Right atrium auricular region (tissue), 2 donors: ENCODE measurements at places on chromosomes 1 and 21. TPM values are rescaled to one million over a fixed set of nuclear protein-coding genes. Genes with fewer than 3 reads are reported as not detected.

BTBD8 gene
- 4.2 TPM for total RNA-seq

DNA sequence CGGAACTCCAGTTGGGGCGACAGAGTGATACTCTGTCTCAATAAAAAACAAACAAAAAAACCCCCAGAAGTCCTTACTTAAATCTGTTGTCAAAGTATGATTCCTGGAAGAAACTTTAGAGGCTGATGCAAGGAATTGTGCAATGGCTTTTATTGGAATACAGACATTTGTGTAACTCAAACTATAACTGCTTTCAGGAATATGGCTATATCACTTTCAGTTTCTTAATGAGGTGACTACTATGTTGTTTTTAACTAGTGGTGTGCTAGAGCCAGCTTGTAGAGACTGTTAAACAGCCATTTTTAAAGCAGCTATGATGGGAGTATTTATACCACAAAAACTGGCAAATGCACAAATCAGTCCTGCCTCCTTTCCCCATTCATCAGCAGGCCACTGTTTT lies 22.7 kb upstream of the DNAJC28 start:
- H3K36me3 ChIP-seq = peaks cover 86% of the 10 kb centered on the region
- H3K27ac ChIP-seq = no peak overlapping the region
- H3K27me3 ChIP-seq = no peaks in the 10 kb centered on the region
- no peak overlapping the region for H3K4me3 ChIP-seq

- DNase-seq = no peak
- no peaks in the 10 kb centered on the region for H3K27me3 ChIP-seq
- H3K36me3 ChIP-seq = peaks cover 53% of the 10 kb centered on the region
- H3K27ac ChIP-seq = no peak overlapping the region
Observed at GRCh38 chr1:203823306-203823705, 27.9 kb downstream of the ZBED6 start.

- no peaks in the 10 kb centered on the region for H3K36me3 ChIP-seq
- H3K27ac ChIP-seq = peak overlapping the region; percentile 76
- H3K4me3 ChIP-seq = no peak overlapping the region
Observed at GRCh38 chr21:46055863-46056281, 42.0 kb upstream of the COL6A2 start.

DNA sequence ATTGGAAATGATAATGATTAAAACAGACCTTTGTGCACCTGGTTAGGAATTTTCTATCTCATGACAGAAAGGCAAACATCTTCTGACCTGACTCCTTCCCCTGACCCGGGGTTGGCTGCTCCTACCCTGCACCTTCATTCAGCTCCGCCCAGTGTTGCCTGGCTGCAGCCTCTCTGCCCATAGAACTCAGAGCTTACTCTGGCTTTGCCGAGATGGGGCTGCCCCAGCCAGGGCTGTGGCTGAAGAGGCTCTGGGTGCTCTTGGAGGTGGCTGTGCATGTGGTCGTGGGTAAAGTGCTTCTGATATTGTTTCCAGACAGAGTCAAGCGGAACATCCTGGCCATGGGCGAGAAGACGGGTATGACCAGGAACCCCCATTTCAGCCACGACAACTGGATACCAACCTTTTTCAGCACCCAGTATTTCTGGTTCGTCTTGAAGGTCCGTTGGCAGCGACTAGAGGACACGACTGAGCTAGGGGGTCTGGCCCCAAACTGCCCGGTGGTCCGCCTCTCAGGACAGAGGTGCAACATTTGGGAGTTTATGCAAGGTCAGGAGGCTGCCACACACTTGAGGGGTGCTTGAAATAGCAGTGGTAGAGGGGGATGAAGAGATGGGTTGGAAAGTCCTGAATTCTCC lies at the start of gene DIO1:
Gene DIO1, plus strand, starts transcription at position 189 of the 638 bp plus-strand sequence. Its CDS starts 24 bp downstream, at position 213.
- H3K36me3 ChIP-seq = no peaks in the 10 kb centered on the region
- no peak for DNase-seq
- no peak within 1 kb of the TSS for H3K27ac ChIP-seq
- no peak within 1 kb of the TSS for H3K4me3 ChIP-seq
- H3K27me3 ChIP-seq = no peaks in the 10 kb centered on the region
- no peaks in the 10 kb centered on the region for H3K4me1 ChIP-seq

DNA sequence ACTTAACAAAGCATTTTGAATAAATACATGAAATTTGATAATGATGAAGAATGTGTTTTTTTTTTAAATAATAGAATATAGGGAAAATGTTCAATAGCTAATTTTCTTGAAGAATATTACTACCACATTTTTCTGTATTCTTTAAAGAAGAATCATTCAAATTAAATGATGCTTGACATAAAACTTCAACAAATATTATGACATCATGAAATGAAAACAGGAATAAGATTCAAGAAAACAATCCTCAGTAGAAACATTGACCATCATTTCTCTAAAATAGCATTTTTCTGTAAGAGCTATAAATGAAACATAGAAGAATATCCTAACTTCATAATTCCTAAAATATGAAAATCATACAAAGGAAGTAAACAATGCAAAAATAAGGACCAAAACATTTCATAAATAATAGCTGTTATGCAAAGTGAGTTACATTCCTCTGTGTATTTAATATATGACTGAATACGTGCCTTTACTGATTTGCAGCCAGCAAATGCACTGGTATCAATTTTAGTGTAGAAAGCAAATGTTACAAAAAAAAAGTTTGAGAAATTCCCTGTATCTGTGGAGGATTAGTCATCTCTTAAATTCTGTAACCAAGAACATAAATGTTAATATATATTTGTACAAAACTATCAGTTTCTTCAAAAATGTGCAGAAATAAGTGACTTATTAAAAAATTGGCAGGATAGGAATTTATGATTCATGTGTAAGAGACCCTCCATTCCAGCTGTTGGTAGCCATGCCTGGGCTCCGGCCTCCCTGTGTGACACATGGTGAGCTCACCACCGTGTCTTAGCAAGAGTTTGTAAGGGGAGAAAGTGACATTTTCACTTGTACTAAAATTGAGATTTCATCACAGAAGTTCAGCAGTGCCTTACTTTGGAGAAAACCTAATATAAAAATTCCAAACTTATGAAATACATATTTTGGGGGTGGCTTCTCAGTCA lies 15.0 kb upstream of the PTPN14 start:
- DNase-seq = no peak
- H3K4me3 ChIP-seq = no peak overlapping the region
- no peaks in the 10 kb centered on the region for H3K36me3 ChIP-seq
- H3K27me3 ChIP-seq = no peaks in the 10 kb centered on the region

GRCh38 chr1:20192364-20192763 lies 6.0 kb upstream of the PLA2G2C start:
- H3K36me3 ChIP-seq = no peaks in the 10 kb centered on the region
- H3K27me3 ChIP-seq = no peaks in the 10 kb centered on the region
- H3K4me1 ChIP-seq = no peaks in the 10 kb centered on the region
- H3K4me3 ChIP-seq = no peak overlapping the region
- no peak overlapping the region for H3K27ac ChIP-seq

DNA sequence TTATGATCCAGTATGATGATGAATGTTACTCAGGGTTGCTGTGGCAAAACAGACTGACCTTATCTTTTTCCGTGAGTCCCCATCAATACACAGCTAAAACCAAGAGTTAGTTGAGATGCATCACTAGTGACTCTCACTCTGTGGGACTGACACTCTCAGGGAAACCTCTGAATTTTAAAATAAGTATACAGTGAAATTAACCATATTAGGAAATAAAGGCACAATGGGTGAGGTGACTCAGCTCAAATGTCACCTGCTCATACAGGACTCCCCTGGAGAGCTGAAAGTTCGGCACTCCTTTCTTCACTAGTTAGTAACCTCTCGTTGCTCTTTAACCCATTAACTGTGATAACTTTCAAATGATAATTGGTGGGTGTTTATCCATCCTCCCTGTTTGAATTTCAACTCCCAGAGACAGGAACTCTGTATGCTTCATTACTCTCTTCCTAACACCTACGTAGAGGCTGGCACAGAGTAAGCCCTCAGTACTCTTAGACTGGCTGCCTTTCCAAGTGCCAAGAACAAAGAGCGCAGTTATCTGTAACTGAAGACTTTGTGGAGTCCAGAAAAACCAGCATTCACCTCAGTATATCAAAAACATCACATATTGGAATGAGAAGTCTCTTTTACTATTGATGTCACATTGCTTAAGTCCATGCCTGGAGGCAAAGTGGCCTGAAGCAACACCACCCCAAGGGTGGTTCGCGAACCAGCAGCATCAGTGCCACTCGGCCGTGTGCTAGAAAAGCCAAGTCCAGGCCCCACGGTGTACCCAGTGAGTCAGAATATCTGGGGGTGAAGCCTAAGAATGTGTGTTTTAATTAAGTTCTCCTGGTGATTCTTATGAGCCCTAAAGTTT lies 91.1 kb downstream of the NIBAN1 start:
- DNase-seq = no peak
- H3K4me1 ChIP-seq = no peaks in the 10 kb centered on the region
- H3K27ac ChIP-seq = peak overlapping the region; percentile 77
- H3K36me3 ChIP-seq = peaks cover 15% of the 10 kb centered on the region

DNA sequence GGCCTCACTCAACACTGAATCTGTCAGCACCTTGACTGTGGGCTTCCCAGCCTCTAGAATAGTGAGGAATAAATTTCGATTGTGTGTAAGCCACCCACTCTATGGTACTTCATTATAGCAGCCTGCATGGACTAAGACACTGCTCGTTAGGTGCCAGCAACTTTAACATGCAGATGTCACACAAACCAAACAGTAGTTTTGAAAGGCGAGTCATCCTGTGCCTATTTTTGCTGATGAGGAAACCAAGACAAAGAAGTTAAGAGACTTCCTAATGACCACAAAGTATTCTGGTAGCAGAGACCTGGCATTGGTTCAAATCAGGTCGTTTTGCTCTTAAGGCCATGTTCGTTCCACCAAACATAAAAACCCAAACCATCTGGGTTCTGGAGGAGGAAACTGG lies 42.9 kb downstream of the BATF3 start:
- H3K27me3 ChIP-seq = no peaks in the 10 kb centered on the region
- H3K4me3 ChIP-seq = no peak overlapping the region

GRCh38 chr1:12460911-12461621 lies 156.9 kb downstream of the DHRS3 start:
- H3K27me3 ChIP-seq = no peaks in the 10 kb centered on the region
- H3K36me3 ChIP-seq = peaks cover 8% of the 10 kb centered on the region
- DNase-seq = no peak
- peak overlapping the region; percentile 69 for H3K27ac ChIP-seq
- H3K4me3 ChIP-seq = no peak overlapping the region

GRCh38 chr1:192609110-192610079 lies 26.6 kb upstream of the RGS13 start:
- no peaks in the 10 kb centered on the region for H3K27me3 ChIP-seq
- no peak overlapping the region for H3K27ac ChIP-seq
- DNase-seq = peak; percentile 78

DNA sequence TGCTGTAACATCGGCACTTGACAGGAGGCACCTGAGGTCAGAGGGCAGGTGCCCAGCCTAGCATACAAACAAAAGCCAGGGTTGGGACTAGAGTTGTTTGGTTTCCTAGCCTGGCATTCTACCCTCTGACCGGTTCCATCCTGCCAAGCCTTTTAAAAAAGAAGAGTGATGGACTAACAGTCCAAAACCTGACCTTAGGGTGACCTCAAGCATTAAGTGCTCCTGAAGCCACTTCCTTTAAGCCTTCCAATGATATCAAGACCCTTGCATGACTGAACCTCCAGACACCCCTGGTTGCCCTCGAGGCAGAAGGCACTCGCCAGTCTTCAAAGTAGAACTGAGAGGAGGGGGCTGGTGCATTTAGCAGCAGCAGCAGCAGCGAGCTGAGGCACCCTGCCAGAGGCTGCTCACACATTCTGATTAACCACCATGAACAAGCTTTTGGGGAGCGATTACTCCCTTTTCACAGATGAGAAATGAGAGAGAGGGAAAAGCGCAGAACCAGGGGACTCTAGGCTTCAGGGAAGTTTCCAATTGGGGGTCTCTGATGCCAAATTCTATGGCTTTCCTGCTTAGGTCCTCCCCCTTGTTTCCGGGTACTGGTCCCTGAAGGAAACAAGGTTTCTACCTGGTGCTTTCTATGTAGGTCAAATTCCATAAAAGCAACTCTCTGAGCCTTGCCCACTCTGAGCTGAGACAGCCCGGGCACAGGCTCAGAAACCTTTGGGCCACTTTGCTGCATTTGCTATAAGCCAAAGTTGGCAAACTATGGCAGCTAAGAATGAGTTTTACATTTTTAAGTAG lies 9.2 kb downstream of the SLC2A1 start:
- H3K36me3 ChIP-seq = no peaks in the 10 kb centered on the region
- H3K27me3 ChIP-seq = no peaks in the 10 kb centered on the region
- no peaks in the 10 kb centered on the region for H3K4me1 ChIP-seq
- DNase-seq = no peak
- H3K4me3 ChIP-seq = no peak overlapping the region
- H3K27ac ChIP-seq = peak overlapping the region; percentile 22

DNA sequence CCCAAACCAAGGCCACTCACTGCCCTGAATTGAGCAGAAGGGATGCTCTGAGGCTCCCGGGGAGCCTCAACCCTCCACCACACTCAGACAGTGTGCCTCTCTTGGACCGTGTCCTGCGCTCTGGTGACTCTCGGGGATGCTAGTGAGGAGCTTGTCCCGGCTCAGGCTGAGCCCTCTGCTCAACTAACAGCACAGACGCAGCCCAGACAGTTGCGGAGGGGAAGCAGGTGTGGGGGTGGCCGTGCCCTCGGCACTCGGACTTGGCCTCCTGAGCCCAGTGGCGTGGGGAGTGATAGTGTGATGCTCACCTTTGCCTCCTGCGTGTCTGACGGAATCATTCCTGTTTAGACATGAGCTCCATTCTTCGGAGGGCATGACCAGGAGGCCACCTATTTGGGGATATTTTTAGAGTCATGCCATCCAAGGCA lies 15.4 kb upstream of the SLC19A1 start:
- no peaks in the 10 kb centered on the region for H3K27me3 ChIP-seq
- H3K4me1 ChIP-seq = no peaks in the 10 kb centered on the region
- H3K27ac ChIP-seq = no peak overlapping the region
- H3K4me3 ChIP-seq = no peak overlapping the region
- H3K36me3 ChIP-seq = no peaks in the 10 kb centered on the region
- no peak for DNase-seq

DNA sequence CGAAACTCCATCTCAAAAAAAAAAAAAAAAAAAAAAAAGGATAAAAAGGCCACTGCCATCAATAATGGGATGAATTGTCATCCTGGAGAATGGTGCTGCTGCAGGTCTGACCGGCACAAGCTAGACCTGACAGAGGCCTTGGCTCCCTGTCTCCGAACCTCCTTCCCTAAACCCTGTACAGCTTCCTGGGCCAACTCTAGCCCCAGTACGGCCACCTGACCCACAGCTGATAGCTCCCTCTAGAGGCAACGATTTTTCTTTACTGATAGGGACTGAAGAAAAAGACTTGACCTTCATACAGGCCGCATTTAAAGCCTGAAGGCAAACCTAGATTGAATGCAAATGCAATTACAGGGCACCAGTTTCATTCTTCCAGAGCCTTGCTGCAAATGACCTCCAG lies 30.7 kb downstream of the NOL9 start:
- no peaks in the 10 kb centered on the region for H3K27me3 ChIP-seq
- peaks cover 28% of the 10 kb centered on the region for H3K36me3 ChIP-seq
- H3K4me3 ChIP-seq = no peak overlapping the region
- H3K27ac ChIP-seq = no peak overlapping the region
- H3K4me1 ChIP-seq = no peaks in the 10 kb centered on the region
- DNase-seq = no peak

GRCh38 chr1:68521286-68521685 lies 24.4 kb upstream of the DEPDC1 start:
- no peak overlapping the region for H3K27ac ChIP-seq
- no peak overlapping the region for H3K4me3 ChIP-seq
- no peaks in the 10 kb centered on the region for H3K4me1 ChIP-seq

GRCh38 chr1:244104309-244105060 lies 53.4 kb downstream of the ZBTB18 start:
- H3K27ac ChIP-seq = no peak overlapping the region
- H3K4me3 ChIP-seq = no peak overlapping the region
- no peak for DNase-seq
- H3K27me3 ChIP-seq = no peaks in the 10 kb centered on the region

GRCh38 chr1:231431665-231432415 lies 9.8 kb upstream of the EGLN1 start:
- H3K4me1 ChIP-seq = no peaks in the 10 kb centered on the region
- DNase-seq = no peak
- no peak overlapping the region for H3K27ac ChIP-seq
- no peaks in the 10 kb centered on the region for H3K36me3 ChIP-seq
- H3K27me3 ChIP-seq = no peaks in the 10 kb centered on the region

TRIM58 gene
- 8.6 TPM for total RNA-seq
